ENCODE measurements at places on chromosomes 2 and 18.

DNA sequence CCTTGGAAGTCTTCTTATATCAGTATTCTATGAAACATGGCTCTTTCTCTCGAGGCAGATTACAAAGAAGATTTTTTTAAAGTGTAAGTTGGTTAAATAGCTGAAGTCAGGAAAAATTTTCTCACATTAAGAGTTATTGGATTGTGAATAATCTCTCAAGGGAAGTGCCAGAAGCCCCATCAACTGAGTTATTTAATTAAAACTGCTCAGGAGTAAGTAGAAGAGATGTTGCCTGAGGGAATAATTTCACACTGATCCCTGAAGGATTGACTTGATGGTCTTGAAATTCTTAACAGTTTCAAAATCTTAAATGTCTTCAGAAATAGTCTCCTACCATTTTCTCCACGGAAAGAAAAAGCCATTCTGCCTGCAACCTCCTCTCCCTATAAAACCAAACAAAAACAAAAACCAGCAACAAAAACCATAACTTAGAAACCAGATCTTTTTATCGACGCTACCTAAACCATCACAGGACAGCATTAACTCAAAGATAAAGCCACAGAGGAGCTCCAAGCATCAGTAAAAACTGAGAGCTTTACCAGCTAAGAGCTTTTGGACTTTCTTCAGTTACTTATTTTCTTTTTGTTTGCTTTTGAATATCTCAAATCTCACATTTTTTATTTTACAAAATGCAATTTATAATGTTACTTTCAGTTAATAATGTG lies 12.9 kb downstream of the CD226 start:
- no peak for DNase-seq

DNA sequence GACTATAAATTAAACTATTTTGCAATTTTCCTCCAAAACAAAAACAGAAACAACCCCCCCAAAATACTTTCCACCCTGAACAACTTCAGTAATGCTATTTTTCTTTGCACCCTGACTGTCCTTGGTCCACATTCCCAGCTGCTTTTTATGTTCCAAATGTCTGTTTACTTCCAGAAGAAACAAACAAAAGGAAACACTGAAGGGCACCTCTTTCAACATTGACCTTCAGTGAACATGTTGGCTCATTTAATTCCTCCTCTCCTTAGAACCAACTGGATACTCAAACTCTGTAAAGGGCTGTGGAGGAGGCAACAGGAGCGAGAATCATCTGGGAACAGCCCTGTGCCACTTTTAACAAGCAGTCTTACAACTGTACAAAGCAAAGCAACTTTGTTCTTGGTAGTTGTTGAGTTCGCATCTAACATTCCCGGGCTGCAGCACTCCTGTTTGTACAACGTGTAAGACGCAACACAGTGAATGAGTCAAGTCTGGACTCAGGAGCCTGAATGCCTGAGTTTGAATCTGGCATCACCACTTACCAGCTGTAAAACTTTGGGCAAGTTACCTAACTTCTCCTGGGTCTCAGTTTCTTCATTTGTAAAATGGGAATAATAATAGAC lies 111.4 kb upstream of the GATA6 start:
- no peak for DNase-seq

DNA sequence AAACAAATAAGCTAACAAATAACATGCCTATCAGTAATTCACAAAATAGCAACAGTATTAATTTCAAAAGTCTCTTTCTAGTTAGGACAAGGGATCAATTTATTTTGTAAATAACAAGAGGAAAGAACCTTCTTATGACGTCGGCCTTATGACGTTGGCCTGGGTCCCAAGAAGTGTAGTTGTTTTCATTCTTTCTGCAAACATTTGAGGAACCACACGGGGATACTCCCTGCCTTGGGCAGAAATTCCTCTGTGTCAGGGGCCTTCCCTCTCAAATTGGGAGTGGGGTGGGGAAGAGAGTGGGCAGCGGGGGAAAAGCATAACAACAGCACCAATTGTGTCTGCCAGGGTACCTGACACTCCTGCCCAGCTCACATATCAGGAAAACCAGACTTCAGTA lies 1.3 kb downstream of the CCDC68 start:
- DNase-seq = no peak

DNA sequence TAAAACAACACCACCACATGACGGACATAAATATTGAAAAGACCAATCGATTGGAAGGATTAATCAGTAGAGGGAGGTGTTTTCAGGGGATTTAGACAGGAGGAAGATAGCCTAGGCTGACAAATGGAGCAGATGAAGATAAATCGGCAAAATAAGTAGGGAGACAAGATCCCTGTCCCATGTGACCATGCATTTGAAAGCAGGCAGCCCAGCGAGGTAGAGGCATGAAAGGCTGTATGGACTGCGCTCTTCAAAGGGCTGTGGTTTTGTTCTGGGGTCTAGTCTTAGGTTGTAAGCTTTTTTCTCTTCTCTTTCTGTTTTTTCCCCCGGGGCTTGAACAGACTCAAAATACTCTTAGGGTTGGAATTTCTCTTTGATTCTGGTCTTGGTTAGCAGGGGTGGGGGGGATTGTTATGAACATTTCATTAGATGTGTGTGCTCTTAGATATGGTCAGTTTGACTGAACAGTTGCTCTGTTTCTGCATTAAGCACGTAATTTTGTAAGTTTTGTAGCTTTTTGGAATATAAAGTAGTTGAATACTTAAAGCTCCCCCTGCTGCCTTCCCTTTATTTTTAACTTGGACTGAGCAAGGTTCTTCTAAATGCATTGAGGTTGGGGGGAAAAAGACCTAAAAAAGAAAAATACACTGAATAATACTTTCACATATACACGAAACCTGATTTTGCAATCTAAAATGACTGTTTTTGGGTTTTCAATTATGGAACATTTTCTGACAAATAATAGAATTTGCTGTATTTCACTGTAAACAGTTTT lies 32.2 kb downstream of the ZNF532 start:
- DNase-seq = no peak

DNA sequence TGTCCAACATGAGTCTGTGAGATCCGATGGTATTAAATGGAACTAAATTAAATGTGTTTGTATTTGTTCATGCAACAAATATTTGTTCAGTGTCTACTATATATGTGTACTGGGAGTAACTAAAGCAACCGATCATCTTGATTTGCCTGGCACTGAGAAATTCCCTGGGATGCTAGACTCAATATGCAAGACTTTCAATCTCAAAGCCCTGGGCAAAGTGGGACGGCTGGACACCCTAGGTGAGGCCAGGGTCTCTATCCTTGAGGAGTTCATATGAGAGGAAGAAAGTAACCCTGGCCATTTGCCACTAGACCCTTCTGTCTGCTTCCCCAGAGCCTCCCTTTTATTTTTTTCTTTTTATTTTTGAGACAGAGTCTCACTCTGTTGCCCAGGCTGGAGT lies 44.0 kb upstream of the HPCAL1 start:
- no peak for DNase-seq

- DNase-seq = no peak
Measured at GRCh38 chr2:12076810-12077209, 330.4 kb downstream of the LPIN1 start.

- no peak for DNase-seq
Measured at GRCh38 chr2:239097428-239097696, 249.5 kb downstream of the TWIST2 start.

GRCh38 chr2:190432567-190433231 lies 24.5 kb downstream of the MFSD6 start:
- DNase-seq = no peak

DNA sequence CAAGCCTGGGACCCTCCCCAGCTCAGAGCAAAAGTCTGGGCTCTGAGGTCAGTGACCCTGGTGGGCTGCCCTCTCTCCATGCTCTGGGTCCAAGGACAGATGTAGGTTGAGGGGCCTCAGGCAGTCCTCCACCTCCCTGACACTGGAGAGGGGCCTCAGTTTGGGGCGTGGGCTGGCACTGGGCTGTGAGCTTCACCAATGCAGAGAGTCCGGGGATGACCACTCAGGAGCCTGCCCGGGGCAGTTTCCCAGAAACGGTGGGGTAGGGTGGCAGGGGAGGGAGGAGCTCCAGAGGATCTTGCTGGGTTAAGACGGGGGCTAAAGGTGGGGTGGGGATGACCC lies 40.5 kb upstream of the SMAD7 start:
- no peak for DNase-seq

DNA sequence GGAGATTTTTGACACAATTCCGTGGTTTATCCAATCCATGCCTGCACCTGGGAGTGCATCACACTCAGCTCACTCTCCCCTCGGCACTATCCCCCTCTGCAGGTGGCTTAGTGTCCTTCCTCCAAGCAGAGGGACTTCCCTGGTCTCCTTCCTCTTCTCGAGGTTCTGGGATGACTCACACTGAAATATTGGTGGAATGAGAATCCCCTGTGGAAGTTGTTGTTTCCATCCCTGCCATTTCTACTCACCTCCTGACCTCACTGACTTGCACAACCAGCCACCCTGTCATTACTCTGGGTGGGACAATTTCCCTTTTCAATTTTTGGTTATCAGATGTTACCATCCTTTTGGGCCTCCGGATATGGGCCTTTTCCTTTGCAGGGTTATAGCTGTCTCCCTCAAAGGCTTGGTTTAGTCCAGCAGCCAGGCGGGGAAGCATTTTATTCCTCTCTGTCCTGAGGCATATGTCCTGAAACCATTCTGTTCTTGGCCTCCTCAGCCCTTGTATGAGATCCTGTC lies 59.9 kb downstream of the PTPRM start:
- no peak for DNase-seq

GRCh38 chr2:177740700-177741099 lies 331.9 kb downstream of the PDE11A start:
- DNase-seq = no peak

DNA sequence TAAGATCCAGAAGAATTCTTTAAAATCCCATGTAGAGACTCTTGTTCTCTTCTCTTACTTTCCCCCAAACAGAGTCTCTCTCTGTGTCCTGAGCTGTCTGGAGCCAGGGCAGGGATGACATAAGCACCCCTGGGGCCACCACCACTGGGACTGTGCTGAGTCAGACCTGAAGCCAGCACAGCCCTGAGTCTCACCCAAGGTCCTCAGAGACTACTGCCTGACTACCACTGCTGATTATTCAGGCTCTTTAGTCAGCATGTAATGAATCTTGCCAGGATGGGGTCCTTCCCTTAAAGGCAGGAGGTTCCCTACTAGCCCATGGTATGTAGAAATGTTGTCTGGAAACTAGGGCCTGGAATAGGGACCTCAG lies 34.9 kb upstream of the DYNC1I2 start:
- no peak for DNase-seq

Data from GDM1 (cell line).